ENCODE measurements at places on chromosomes 11 and 22.
A peak's percentile ranks its signal among the peaks of the same experiment; 100 is the strongest.

DNA sequence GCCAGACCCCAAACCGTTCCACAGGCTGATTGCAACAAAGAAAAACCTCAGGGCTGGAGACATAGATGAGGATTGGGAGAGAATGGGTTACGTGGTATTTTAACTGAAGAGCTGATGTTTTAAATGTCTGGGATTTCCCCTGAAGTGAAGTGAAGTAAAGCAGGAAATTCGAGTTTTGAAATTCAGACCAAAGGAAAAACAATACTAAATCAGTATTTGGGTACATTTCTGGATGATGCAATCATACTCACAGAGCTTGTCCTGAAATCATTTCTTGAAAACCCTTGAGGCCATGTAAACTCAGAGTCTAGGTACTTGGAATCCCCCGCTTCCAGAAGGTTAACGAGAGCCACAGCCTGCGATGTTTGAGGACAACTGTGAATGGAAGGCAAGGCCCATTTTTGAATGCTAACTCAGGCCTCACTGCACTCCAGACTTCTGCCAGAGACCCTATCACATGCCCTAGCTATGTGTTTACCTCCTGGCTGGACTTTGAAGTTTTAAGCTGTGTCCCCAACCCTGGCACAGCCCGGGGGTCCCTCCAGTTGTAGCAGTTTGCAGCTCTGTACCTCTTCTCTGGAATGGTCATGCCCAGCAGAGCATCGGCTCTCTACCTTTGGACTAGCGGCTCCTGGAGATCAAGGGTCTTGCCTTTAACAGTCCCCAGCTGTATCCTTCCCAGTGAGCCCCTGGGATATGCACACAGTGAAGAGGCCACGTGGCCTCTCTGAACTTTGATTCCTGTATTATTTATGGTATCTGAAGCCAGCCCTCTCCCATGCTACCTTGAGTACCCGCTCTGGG is 5.4 kb upstream of the FTH1 start:
- DNase-seq, result peak; percentile 75

- no peak for DNase-seq
Observed at GRCh38 chr11:134740590-134741261, 328.7 kb upstream of the B3GAT1 start.

DNA sequence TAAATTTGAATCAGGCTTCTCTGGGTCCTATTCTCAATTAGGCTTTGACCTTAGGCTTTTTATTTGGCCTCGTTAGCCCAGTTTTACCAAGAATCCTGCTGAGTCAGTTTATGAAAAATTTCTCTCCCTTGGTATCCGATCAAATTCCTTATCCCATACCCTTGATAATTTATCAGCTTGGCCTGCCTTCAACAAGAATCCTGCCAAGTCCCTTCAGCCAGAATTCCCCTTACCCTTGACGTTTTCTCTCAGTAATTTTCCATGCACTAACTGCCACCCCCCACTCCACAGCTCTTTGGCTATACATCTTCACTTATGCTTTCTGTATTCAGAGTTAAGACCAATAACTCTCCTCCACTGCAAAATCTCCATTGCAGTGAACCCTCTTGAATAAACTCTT is 811.0 kb upstream of the CCDC90B start:
- DNase-seq, result no peak

DNA sequence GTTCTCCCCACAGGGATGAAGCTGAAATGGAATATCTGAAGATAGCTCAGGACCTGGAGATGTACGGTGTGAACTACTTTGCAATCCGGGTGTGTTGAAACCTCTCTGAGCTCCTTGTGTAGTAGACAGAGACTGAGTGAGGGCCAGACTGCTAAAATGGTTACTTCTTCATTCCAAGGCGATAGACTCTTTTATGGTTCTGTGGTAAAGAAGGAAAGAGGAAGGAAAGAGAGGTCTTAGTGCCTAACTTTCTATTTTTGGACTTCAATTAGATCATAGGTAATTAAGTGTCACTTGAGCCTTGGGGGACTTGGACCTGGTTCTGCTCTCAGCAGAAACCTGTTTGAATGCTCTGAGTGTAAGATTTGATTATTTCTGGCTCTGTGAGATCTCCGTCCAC is 54.7 kb downstream of the NF2 start:
- no peak for DNase-seq

- DNase-seq, result no peak
Observed at GRCh38 chr11:133811850-133812685, 33.2 kb downstream of the SPATA19 start.
